ENCODE measurements at places on chromosomes 11 and 22.

- peak; percentile 65 for DNase-seq
Measured at GRCh38 chr11:47355283-47356128, 3.0 kb upstream of the MYBPC3 start.

- no peak for DNase-seq
Measured at GRCh38 chr11:13881226-13881905, 81.2 kb upstream of the SPON1 start.

DNA sequence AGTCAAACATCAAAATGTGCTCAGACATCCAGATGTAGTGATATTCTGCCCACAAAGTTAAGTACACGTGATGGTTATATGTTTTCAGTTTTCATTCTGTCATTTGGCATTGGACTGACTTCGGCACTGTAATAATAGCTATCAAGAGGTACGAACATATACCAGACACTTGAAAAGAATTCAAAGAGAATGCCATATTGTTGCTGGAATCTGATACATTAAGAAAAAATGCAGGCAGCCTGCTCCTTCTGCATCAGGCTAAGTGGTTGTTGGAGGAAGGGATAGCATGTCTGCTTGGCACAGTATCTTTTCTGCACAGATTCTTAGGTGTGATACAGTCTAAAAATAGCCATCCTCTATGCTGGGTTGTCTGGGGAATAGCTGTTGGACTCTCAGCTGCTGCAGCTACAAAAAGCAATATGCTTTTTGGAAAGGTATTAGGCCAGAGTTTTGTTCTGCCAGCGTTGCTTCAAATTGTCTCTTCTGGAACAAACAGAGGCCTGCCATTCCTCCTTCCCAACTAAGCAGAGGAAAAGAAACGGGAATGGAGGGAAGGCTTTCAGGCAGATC lies 892.6 kb downstream of the TBC1D22A start:
- no peak for DNase-seq

GRCh38 chr11:34558673-34559072 lies 45.1 kb upstream of the ELF5 start:
- DNase-seq = no peak

DNA sequence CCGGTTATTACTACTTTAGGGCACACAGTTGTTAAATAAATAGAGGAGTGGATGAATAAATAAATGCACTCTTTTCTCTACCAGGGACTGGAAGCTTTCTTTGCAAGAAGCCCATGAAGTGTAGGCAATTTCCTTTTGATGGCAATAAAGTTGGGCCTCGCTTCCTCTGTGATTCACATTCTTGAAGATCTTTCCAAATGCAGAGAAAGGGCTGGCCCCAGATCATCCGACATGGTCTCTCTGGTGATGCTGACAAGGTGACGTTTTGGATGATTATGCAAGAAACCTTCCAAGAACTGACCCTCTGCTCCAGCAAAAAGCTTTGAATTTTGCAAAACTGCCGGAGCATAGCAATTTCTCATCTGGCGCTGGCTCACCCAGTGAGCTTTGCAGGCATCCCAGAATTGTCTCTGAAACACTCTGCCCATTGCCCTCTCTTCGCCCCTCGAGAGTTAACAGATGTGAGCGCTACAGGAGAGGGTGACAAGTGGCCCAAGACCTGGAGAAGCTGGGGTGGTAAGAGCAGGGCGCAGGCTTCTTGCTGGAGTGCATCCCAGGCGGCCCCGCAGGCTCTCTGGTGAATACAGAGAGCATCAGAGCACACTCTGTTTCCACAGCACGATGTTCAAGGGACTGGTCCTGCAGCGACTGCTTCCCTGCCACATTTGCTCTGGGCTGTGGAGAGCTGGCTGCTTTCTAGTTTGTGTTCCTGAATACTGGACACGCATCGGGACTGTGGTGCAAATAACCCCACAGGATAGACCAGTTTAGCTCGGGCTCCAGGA lies 11.5 kb upstream of the IFT27 start:
- no peak for DNase-seq

DNA sequence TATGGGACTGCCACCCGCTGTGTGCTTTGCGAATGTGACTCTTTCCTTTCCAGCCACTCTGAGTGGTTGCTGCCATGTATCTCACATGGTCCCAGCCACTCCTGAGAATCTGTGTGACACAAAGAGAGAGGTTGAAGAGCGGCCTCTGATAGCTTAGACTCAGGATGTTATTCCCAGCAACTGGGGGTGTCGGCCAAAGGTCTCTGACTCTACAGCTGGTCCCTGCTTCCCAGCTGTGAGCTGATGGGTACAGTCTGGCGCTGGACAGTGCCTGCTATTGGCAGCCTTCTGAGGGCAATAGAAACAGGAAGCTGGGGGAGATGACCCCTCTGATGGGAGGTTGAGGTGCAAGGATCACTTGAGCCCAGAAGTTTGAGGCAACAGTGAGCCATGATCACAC lies 105.1 kb downstream of the RRAS2 start:
- no peak for DNase-seq

GRCh38 chr11:106399076-106399511 lies 321.6 kb downstream of the AASDHPPT start:
- DNase-seq = peak; percentile 99

- DNase-seq = no peak
Measured at GRCh38 chr11:2251138-2251537, 19.2 kb downstream of the ASCL2 start.

GRCh38 chr11:109818290-109818689 lies 274.9 kb upstream of the ZC3H12C start:
- DNase-seq = no peak

- no peak for DNase-seq
Measured at GRCh38 chr22:44542561-44543222, 44.7 kb upstream of the RTL6 start.

GRCh38 chr22:18091916-18092526 lies 14.2 kb downstream of the PEX26 start:
- DNase-seq = no peak

GRCh38 chr22:28829358-28830181 lies 29.2 kb upstream of the XBP1 start:
- peak; percentile 35 for DNase-seq

GRCh38 chr11:22536071-22536470 lies 89.6 kb downstream of the FANCF start:
- no peak for DNase-seq

GRCh38 chr11:119666463-119667131 lies 62.4 kb downstream of the NECTIN1 start:
- DNase-seq = no peak

DNA sequence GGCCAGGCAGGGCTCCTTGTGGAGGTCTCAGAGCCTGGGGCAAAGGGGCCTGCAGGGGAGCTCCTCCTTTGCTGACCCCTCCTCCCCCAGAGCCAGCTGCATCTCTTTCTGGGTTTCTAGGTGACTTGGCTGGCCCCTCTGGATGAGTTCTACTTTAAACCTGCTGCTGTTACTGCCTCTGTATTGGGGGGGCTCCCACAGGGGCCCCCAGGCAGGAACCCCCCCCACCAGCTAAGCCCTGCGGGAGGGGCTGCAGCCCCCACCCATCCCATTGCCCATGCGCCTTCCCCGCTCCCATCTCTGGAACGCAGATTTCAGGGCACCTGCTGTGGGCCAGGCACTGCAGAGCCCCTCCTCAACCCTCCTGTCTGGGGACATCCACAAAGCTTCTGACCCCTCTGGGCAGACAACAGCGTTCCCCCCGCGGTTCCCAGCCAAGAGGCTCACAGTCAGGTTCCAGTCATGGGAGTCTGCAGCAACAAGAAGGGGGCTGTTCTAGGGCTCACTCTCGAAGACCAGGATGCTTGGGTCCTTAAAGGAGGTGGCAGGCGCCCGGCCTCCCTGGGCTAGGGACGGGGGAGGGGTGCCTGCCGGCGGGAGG lies 815 bp upstream of the PLCB3 start:
- no peak for DNase-seq

- no peak for DNase-seq
Measured at GRCh38 chr11:73388265-73389133, 12.3 kb downstream of the RELT start.

DNA sequence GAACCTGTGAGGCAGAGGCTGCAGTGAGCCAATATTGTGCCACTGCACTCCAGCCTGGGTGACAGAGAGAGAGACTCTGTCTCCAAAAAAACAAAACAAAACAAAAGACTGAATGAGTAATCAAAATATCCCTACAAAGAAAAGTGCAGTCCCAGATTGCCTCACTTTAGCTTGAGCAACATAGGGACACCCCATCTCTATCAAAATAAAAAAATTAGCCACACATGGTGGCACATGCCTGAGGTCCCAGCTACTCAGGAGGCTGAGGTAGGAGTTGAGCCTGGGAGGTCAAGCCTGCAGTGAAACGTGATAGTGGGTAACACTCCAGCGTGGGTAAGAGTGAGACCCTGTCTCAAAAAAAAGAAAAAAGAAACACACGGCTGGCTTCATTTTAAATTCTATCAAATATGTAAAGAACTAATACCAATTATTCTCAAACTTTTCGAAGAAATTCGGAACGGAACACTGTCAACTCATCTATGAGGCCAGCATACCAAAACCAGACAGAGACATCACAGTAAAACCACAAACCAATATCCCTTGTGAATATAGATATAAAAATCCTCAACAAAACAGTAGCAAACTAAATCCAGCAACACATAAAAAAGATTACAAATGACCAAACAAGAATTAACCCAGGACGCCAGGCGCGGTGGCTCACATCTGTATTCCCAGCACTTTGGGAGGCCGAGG lies 12.9 kb downstream of the CHEK2 start:
- no peak for DNase-seq
